ENCODE measurements at places on chromosomes 6 and 20. TPM values are rescaled to one million over a fixed set of nuclear protein-coding genes. Genes with fewer than 3 reads are reported as not detected.

The JAG1 gene
- 0.28 TPM for total RNA-seq

The SGK2 gene
- 0.53 TPM for total RNA-seq

The PBOV1 gene
- total RNA-seq = not detected

The PHACTR1 gene
- total RNA-seq = 0.79 TPM

The OR2H1 gene
- not detected for total RNA-seq

The CNR1 gene
- total RNA-seq = not detected

The CFB gene
- 2.1 TPM for total RNA-seq

The DEFB124 gene
- not detected for total RNA-seq

The LIN28B gene
- total RNA-seq = not detected

The POU5F1 gene
- total RNA-seq = 0.34 TPM

The SIRPD gene
- total RNA-seq = 0.31 TPM

The WFDC5 gene
- not detected for total RNA-seq

The NKAPL gene
- total RNA-seq = not detected

The CEP162 gene
- 9.4 TPM for total RNA-seq

The LGSN gene
- total RNA-seq = 0.40 TPM

The PTK7 gene
- total RNA-seq = 1.9 TPM

The OTOR gene
- total RNA-seq = not detected

The ARHGAP40 gene
- not detected for total RNA-seq

The ADGRF5 gene
- not detected for total RNA-seq

The SNAP25 gene
- total RNA-seq = not detected

The KCNQ5 gene
- total RNA-seq = 5.1 TPM

The KCNQ2 gene
- total RNA-seq = 0.37 TPM

The AHCY gene
- 55.0 TPM for total RNA-seq

The CDSN gene
- total RNA-seq = not detected

The FAM50B gene
- total RNA-seq = 8.2 TPM

The TCFL5 gene
- total RNA-seq = 10.1 TPM

The HAO1 gene
- total RNA-seq = not detected

The RWDD2A gene
- total RNA-seq = 2.2 TPM

The KHDC1 gene
- total RNA-seq = 3.2 TPM
